Chondrocyte (in vitro differentiated cells): ENCODE measurements at places on chromosomes 13 and 19.

- DNase-seq = no peak
Measured at GRCh38 chr13:87998081-87998480, 326.9 kb downstream of the SLITRK5 start.

- DNase-seq = no peak
Measured at GRCh38 chr13:107906131-107906530, 309.2 kb downstream of the LIG4 start.

- no peak for DNase-seq
Measured at GRCh38 chr13:25933520-25933919, 118.3 kb downstream of the SHISA2 start.

GRCh38 chr19:49642492-49643035 is 555 bp downstream of the SCAF1 start:
- no peak for DNase-seq

DNA sequence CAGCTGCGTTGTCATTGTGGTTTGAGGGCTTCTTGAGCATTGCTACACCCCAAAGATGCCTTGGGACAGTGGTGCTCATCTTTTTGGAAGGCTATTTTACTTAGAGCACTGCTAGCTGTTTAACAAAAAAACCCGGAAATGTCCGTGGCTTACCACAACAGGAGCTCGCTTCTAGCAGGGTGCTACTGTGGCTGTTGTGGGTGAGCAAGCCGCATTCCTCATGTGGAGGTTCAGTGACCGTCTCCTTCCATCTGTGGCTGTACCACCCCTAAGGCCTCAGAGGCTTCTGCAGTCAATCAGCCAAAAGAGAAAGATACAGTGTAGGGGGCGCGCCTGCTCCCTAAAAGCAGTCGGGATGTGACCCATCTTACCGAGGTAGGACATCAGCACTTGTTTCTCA is 1004.2 kb downstream of the UQCRFS1 start:
- no peak for DNase-seq

GRCh38 chr19:4015705-4016402 is 8.3 kb downstream of the PIAS4 start:
- DNase-seq = peak; percentile 86

GRCh38 chr19:31541396-31541795 is 192.2 kb upstream of the TSHZ3 start:
- DNase-seq = no peak

- no peak for DNase-seq
Measured at GRCh38 chr13:47796816-47797215, 204.3 kb downstream of the SUCLA2 start.

GRCh38 chr13:67299751-67300150 is 69.6 kb upstream of the PCDH9 start:
- DNase-seq = no peak

- DNase-seq = no peak
Measured at GRCh38 chr19:13053238-13053637, 49.4 kb downstream of the LYL1 start.

GRCh38 chr19:43842007-43842406 is 14.9 kb downstream of the ZNF283 start:
- DNase-seq = no peak

DNA sequence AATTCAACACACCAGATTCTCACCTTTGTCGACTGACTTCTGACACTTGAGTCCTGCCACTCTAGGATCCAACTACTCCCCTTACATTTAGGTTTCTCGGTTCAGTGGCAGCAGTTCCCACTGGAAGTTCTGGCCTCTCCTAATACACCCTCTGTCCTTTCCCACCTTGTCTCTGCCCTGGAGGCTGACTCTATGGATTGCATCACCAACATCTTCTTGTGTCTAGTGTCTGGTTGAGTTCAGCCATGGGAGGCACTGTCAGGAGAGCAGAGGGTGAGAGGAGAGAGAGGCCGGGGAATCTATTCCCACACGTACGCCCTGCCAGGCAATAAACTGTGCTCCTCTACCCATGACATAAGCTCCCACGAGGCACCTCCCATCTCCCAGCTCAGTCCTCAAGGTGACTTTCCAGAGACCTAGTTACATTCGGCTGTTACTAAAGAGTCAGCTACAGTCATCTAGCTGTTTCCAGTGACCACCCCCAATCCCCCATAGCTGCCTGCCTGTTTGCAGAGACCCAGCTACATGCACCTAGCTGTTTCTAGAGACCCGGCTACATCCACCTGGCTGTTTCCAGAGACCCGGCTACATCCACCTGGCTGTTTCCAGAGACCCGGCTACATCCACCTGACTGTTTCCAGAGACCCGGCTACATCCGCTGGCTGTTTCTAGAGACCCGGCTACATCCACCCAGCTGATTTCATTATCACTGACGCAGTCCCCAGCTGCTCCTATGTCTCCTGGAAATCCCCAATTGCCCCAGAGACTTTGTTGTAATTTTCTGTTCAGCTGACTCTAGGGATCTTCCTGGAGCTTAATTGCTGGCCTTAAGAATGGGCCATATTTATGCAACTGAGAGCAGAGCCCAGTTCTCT is 8.1 kb upstream of the LILRB4 start:
- no peak for DNase-seq

DNA sequence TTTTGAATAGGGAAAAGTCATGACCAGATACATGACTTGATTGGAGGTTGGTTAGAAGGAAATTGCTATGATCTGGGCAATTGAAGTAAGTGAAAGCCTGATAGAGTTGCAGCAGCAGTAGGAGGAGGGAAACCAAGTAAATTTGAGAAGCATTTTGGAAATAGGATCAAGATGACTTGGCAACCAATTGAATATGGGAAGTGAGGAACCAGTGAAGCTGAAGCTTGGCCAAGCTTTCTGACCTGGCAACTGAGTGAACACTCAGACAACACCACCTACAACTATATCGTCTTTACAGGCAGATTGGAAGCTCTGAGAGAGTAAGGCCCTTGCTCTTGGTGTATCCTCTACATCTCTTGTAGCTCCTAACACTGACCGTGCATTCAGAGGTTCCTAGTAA is 16.2 kb upstream of the KATNAL1 start:
- no peak for DNase-seq

DNA sequence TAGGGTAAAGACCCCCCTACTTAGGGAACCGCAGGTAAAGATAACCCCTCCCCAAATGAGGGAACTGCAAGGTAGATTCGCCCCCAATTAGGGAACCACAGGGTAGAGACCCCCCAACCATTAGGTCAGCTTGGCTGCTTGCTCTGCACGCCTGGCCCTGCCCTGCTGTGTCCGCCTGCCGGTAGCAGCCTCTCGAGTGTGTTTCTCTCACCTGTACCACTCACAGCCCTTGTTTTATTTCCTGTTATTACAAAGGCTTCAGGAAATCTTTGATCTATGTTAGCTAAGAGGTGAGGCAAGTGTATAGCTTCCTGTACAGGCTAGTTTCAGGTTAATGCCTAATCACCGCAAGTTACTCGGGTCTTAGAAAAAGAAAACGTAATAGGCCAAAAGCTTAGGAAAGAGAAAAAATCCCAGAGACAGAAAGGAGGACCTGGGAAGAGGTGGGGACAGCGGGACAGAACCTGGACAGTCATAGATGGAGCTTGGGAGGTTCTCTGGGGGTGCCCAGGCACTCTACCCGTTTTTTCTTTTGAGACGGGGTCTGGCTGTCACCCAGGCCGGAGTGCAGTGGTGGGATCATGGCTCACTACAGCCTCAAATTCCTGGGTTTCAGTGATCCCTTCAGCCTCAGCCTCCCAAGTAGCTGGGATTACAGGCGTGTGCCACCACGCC is 23.1 kb upstream of the EIF3G start:
- DNase-seq = no peak

DNA sequence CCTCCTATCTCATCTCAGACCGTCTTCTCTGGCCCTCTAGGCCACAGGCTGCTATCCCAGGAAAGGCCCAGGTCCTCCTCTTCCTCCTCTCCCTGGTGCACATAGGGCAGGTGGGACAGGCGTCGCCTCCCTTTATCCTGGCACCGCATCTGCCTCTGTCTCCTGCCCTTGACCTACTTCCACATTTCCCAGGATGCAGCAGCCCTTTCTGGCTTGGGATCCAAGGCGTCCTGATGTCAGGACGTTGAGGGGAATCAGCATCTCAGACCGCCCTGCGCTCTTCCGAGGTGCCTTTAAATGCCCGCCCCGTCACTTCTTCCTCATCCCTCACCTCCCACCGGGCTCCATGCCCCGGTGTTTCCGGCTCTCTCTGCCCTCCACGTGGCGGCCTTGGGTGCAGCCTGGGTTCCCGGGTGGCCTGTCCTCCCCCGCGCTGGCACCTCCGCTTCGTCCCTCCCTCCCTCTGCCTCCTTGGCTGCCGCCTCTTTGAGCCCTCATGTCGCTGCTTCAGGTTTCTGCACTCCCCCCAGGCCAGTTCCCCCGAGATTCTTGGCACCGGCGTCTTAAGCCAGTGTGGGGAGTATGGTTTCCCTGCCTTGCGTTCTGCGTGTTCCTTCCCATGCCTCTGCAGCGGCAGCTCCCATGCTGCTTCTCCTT is 66.3 kb downstream of the KDM4B start:
- DNase-seq = no peak

- no peak for DNase-seq
Measured at GRCh38 chr19:41206926-41207750, 11.9 kb upstream of the AXL start.

DNA sequence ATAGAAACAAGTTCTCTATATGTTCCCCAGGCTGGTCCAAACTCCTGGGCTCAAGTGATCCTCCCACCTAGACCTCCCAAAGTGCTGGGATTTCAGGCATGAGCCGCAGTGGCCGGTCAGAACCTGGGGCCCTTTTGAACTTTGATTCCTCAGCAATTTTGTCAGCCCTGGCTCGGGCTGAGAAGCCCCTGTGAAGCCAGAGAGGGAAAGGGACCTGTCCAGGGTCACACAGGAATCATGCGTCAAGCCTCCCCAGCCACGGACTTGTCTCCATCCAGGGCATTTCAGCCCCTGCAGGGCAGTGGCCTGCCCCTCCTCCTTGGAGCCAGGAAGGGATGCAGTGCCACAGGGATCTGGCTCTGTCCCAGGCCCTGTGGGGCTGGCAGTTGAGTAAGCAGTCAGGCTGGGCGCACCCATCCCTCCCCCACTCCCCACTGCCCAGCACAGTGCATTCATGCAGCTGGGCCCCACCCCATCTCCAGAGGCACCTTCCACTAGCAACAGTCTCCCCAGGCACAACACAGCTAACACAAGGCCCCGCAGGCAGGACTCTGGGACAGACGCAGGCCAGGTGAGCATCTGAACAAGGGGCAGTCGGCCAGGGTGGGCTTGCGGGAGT is at the start of gene CAPS:
Gene CAPS, plus strand, starts transcription at position 516 of the 619 bp plus-strand sequence. CDS start 153 bp downstream, outside the sequence.
- peak; percentile 95 for DNase-seq

GRCh38 chr13:24671386-24672113 is 8.7 kb upstream of the ATP12A start:
- no peak for DNase-seq

DNA sequence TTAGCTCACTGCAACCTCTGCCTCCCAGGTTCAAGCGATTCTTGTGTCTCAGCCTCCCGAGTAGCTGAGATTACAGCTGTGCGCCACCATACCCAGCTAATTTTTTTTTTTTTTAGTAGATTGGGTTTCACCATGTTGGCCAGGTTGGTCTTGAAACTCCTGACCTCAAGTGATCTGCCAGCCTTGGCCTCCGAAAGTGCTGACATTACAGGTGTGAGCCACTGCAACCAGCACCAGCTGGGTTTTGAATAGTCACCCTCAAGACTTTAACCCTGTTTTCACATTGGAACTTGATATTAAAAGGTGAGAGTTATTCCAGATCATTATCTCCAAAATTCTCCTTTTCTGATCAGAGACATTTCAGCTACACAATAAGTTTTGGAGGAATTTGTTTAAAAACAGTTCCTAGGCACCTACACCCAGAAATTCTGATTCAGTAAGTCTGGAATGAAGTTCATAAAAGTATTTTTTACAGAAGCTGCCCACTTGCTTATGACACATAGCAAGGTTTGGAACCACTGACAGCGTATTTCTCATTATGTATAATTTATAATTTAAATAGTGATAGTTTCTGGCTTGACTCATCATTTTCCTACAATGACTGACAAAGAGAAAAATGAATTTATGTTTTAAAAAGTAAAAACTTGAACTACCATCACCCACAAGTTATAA is 417.3 kb downstream of the DIAPH3 start:
- DNase-seq = no peak

DNA sequence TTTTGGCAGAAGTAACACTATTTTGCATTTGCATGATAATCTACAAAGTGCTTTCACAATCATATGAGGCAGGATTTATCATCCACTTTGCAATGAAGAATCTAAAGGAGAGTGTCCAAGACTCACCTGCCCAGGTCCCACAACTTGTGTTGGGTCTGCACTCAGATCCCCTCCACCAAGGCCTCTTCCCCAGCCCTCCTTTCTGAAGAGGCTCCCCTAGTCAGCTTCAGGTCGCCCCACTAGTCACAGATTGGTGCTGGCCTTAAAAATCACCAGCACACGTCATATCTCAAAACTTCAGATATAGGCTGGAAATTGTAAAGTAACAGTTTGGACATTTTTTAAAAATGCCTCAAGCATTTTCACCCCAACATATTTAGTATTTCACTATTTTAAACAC is 17.5 kb downstream of the ATP7B start:
- no peak for DNase-seq

DNA sequence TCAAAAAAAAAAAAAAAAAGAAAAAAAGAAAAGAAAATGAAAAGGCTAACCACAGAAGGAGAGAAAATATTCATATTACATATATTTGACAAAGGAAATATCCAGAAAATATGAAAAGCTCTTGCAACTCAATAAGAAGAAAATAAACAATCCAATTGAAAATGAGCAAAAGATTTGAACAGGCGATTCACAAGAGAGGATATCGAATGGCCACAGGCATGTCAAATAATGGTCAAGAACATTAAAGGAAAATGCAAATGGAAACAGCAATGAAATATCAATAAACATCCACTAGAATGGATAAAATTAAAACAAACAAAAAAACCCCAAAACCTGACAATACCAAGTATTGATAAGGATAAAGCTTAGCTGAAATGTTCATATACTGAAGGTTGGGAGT is 8.1 kb downstream of the LGALS7 start:
- DNase-seq = no peak

DNA sequence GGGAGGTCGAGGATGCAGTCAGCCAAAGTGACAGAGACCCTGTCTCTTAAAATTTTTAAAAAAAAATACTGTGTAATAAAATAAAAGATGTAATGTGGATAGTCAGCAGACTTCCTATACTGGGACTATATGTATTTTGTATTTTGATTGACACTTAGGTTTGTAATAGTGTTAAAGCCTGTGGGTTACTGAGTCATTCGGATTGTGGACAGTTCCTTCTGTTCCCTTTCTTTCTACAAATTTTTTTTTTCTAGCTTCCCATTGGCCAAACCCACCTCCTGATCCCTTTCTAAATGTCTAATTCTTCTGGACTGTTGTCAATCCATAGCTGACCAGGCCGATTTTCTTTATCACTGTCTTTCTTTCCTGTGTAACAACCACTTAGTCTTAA is 108.0 kb downstream of the DNAJC3 start:
- DNase-seq = no peak

DNA sequence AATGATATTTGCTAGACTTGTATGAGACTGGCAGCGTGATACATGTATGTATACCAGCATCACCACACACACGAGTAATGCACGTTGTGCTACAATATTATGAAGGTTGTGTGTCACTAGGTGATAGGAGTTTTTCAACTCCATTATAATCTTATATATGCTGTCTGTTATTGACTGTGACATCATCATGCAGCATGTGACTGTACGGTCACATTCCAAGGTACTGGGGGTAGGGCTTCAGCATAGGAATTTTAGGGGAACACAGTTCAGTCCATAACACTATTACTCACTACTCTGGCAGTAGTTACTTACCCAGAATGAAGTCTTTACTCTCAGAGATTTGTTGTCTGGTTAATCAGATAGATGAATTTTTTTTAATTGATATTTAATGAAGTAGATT is 91.1 kb downstream of the CDK8 start:
- no peak for DNase-seq

GRCh38 chr19:33357556-33357955 is 16.0 kb upstream of the CEBPG start:
- no peak for DNase-seq
